HT-29 (cell line): ENCODE measurements at places on chromosomes 1 and 21.

DNA sequence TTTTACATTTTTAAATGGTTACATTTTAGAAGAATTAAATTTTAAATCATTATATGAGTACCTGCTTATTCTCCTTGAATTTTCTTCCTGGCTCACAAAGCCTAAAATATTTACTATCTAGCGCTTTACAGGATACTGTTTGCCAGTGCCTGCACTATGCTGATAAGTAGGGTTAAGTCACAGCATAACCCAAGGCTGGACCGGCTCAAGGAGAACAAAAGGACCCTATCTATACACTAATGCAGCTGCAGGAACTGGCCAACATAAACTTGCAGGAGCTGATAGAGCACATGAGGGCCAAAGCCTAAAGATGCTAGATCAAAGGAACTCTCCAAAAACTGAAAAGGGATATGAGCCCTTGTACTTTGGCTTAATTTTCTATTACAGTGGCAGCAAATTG is 1086.9 kb upstream of the TMPRSS15 start:
- no peak for DNase-seq

- no peak for DNase-seq
Observed at GRCh38 chr1:184910691-184911091, 63.6 kb downstream of the NIBAN1 start.

DNA sequence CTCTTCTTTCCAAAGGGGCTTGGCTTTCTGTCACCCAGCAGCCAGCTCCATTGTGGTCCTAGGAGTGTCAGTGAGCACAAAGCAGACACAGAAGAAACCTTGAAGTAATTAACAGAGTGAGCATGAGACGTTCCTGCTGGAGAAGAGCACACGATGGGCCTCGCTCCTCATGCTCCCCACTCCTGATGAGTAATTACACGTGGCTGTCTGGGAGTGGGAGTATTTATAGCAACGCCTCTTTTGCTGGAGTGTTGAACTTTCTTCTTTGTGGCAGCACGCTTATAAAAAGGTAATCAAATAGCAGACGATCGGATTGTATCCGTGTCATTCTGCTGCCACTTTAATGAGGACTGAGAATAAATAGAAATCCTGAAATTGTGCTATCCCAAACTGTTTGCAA is 185.8 kb downstream of the CAMTA1 start:
- DNase-seq = no peak

- no peak for DNase-seq
Observed at GRCh38 chr21:38334866-38335265, 78.1 kb downstream of the KCNJ15 start.

GRCh38 chr1:54250670-54251069 is 50.7 kb downstream of the MRPL37 start:
- no peak for DNase-seq

DNA sequence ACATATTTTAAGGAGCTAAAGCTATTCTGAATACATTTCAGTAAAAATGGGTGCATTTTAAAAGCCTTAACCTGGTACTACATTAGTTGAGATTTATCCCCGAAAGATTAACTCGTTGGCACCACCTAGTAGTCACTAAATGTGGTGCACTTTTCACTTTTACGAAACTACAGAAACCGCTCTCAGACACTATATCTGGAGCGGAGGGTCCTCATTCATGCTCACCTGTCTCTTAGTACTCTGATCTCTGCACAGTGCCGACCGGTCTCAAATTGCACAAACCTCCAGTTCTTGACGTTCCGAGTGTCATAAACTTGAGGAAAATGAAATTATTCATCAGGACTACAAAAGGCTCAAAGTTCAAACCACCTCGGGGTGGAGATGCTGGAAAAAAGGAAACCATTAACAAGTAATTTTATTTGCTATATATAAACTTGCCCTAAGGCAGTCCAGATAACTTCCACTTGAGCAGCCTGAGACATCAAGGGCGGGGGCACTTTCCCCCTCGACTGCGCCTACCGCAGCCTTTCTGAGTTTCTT is 722 bp downstream of the LZIC start:
- peak; percentile 77 for DNase-seq

GRCh38 chr1:223642237-223642636 is 23.3 kb downstream of the CAPN8 start:
- DNase-seq = no peak

DNA sequence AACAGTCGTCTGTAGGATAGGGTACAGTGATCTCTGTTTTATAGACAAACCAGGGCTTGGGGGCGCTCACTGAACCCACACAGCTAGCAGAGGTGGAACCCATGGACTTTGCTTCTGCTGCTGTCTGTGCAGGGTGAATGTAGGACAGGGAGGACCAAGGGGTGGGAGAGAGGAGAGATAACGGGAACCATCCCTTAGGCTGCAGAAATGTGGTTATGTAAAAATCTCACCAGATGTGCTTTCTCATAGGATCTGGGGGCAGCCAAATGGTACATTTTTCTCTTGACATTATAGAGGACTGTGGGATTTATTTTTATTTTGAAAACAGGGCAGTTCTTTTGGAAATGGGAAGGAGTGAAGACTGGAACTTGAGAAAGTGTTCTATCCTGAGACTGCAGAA is 8.7 kb downstream of the NFASC start:
- no peak for DNase-seq

GRCh38 chr1:186618401-186619170 is 61.6 kb downstream of the PTGS2 start:
- DNase-seq = peak; percentile 74

- no peak for DNase-seq
Observed at GRCh38 chr1:33140153-33141149, 41.4 kb downstream of the TRIM62 start.

- DNase-seq = no peak
Observed at GRCh38 chr1:205294175-205294917, 27.2 kb downstream of the NUAK2 start.

DNA sequence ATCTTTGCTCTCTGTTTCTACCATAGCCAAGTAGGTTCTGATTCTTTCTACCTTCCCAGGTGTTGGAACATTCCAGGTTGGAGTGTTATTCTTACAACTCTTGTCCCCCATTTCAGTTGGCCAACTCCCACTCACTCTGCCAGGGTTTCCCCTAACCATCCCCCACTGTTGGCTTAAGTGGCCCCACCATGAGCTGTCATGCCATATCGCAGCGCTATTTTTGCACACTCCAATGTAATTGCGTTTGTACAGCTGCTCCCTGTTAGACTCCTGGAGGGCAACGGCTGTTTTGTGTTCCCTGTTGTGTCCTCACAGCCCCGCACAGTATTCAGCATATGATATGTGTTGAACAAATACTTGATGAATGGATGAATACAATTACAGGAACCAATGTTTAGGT is 117.7 kb upstream of the ETS2 start:
- no peak for DNase-seq

GRCh38 chr1:52567943-52568342 is 15.1 kb upstream of the TUT4 start:
- DNase-seq = no peak

- no peak for DNase-seq
Observed at GRCh38 chr1:230401763-230402294, 24.3 kb downstream of the PGBD5 start.

GRCh38 chr1:90074137-90074536 is 79.2 kb downstream of the ZNF326 start:
- no peak for DNase-seq

DNA sequence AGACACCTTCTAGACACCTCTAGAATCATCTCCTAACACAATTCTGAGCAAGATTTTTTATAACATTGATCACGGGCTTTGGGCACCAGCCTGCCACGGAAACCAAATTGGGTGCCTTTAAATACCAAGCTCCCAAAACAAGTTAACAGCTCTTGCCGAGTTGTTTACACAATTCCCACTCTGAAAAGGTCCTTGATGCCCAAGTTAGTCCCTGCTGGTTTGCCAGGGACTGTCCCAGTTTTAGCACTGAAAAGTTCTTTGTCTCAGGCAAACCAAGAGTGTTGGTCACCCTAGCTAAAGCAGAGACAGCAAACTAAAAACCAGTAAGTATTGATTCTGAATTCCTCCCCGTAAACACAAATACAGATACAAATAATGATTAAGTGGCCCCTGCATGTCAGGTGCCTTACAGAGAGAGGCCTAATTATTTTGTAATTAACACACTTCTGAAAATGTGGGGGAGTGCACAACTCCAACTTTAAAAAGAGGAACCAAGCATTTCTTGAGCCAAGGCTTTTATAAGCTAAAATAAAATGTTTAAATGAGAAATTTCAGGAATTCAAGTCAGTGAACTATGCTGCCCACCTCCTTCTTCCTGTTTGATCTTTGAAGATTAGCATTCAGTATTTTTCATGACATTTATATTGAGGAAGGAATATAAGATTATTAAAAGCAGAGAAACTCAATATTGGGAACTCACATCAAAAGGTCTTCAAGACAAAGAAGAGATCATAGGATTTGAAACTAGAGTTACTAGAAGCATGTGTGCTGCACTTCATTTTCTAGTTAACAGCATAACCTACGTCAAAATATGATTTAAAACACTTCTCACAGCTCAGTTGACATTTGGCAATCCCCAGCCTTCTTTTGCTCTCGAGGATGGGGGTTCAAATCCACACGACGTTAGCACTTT is 9.0 kb upstream of the UBE2U start:
- no peak for DNase-seq

DNA sequence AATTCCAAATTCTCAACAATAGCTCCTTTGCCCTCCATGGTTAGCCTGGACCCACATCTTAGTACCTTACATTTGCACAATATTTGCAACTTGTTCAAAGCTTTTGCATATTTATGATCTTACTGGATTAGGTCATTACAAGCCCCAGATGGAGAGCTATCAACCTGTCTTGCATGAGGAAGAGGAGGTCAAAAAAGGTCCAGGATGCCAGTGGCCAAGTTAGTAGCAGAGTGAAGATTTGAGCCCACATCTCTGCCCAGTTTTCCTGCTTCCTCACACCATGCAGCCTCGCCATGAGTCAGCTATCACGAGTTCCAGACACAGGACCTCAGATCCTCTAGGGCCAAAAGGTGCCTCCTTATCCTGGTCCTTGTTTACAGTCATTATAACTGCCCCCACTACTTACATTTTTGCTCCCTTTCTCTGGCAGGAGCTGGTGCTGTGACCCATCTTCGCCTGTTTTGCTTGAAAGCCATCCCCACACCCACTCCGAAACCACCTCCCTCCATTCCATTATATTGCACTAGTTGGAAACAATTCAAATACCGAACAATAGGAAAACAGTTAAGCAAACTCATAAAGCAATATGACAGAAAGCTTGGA is 5.0 kb upstream of the AHCYL1 start:
- DNase-seq = no peak

GRCh38 chr1:116850436-116850835 is 59.3 kb upstream of the PTGFRN start:
- DNase-seq = no peak

DNA sequence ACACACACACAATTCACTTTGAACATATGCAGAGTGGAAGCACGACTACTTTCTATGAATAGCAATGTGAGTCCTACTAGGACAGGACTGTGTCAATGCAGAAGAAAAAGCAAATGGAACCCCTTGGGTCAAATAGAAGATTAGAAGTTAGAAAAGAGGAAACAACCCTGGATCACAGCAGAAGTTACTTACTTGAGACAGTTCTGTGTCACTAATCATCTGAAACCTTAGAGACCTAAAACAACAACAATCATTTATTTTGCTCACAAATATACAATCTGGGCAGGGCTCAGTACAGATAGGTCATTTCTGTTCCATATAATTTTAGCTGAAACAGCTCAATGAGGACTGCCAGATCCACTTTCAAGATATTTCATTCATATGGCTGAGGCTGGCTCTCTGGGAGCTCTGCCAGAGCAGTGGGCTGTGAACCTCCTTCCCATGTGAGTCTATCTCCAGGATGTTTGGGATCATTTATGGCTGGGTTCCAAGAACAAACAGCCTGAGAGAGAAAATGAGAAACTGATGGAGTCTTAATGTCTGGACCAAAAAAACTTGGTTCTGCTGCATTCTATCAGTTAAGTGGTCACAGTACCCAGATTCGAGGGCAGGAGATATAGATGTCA is 42.5 kb upstream of the IL10 start:
- no peak for DNase-seq

DNA sequence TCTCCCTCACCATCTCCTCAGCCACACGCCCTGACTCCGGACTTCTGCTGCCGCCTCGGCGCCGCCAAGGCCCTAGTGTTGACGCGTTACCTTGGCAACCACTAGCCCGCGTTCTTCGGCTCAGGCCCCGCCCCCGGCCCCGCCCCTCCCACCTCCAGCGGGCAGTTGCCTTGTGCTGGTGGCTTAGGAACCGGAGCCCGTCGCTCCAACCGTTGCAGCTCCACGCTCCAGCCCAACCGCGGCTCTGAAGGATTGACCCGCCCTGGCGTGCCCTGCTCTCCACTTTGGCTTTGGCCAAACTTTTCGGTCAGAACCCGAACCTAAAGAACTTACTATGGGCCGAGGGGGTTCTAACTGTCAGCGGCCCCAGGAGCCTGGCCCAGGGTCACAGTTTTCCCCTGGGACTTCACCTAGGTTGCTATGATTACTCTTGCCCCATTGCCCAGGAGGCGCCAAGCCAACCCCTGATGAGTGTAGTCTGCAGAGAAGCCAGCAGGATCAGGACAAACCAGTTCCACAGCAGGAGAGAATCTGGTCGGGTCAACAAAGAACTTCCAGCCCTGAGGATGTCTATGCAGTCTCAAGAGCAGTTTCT is at the start of gene CFAP45:
TSS of gene CFAP45 (minus strand) at position 80 of the 595 bp plus-strand sequence. CDS start at position 13, 67 bp downstream.
- DNase-seq = peak; percentile 96

GRCh38 chr1:66434096-66434495 is 99.9 kb upstream of the SGIP1 start:
- DNase-seq = no peak

DNA sequence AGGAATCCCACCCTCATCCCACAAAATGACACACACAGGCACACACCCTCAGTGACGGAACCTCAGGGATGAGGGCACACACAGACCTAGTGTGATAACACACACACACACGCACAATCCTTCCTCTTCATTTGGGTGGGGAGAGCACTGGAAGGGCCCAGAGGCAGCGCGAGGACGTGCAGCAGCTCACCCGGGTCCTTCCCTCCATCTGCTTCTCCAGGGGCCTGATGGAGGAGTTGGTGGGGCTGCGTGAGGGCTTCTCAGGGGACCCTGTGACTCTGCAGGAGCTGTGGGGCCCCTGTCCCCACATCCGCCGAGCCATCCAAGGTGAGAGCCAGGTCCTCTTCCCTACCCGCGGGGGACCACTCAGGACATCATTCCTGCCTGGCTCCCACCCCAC is 557 bp downstream of the CLCNKA start:
- no peak for DNase-seq

- DNase-seq = no peak
Observed at GRCh38 chr1:29754573-29755375, 518.5 kb downstream of the PTPRU start.

GRCh38 chr1:2240270-2241156 is 12.4 kb downstream of the SKI start:
- DNase-seq = peak; percentile 86

DNA sequence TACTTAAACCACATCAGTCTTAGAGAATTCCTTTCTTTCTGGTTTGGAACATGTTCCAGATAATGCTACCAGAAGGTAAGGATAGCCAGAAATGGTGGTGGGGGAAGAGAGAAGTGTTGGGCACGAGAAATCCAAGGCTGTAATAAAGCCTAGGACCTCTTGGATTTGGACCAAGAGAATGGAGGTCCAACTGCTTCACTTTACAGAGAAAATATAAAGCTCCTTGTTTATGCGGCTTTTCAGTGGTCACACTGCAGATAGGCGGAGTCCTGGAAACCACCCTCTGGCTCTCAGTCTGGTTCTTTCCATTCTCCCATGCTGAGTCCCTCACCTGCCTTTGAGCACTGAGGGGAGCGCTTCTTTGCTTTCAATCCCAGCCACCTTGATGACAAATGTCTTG is 87.8 kb downstream of the ADCY10 start:
- DNase-seq = no peak

- DNase-seq = no peak
Observed at GRCh38 chr1:183394435-183394834, 23.7 kb downstream of the NMNAT2 start.

GRCh38 chr1:56573311-56573710 is 6.1 kb downstream of the PLPP3 start:
- no peak for DNase-seq
